ENCODE measurements at places on chromosomes 7 and 10.

- DNase-seq, result no peak
These were observed 10.6 kb downstream of the BRAF start for GRCh38 chr7:140914083-140914482.

- no peak for DNase-seq
These were observed 5.2 kb downstream of the PHYHIPL start for GRCh38 chr10:59181668-59182067.

- DNase-seq, result no peak
These were observed 385.5 kb upstream of the PFKP start for GRCh38 chr10:2681891-2682290.

DNA sequence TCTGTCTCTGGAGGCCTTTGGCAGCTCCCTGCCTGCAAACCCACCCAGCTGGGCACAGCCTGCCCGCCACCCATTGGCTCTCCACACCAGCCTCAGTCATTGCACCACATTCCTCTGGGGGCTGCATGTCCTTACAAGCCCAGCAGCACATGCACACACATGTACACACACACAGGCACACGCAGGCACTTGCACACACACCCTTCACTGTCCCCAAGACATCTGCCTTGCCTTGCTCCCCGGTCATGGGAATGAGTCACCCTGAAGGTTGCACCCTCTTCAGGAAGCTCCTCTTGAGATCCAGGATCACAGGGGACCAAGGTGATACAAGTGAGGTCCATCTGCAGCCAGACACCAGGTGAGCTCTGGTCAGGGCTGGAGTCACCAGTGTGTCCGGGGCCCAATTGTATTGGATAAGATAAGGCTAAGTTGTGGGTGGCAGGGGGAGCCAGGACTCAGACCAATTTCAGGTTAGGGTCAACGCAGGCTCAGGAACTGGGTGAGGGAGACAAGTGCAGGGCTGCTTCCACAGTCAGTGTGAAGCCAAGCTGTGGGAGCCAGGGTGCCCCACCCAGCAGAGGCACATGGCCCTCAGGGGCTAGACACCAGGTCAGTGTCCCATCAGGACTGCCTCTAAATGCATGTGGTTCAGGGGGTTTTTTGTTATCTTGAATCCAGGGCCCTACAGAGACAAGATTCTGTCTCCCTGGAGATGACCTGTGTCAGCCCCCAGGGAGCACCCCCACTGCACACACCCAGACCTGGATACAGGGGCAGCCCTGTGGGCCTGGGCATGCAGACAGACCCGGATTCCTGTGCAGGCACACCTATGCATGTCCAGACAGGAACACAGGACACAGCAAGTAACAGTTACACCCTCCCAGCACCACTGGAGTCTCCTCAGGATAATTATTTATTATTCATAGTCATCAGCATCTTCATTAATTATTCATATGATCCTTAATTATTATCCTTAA, 33.8 kb downstream of the KCNH2 start:
- no peak for DNase-seq
